ENCODE measurements at places on chromosomes 5 and 9.

DNA sequence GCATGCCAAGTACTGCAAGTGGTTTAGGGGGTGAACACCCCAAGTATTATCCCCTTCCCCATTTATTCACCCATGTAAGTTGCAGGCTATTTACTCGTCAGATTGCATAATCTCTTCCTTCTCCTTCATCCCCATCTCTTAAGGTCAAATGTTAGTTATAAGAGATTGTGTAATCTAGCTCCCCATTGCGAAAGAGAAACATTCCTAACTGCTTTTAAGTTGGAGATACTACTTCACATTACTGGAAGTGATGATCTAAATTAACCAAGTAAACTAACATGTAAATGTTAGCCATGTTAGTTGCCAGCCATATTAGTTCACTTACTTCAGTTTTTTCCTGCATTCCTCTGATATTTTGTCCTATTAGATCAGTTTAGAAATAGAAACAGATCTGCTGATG, 262.3 kb downstream of the TAF11L14 start:
- H3K4me3 ChIP-seq, result no peak overlapping the region
- H3K27me3 ChIP-seq, result no peaks in the 10 kb centered on the region
- H3K36me3 ChIP-seq, result no peaks in the 10 kb centered on the region
- H3K27ac ChIP-seq, result peak overlapping the region; percentile 89
- peak; percentile 35 for DNase-seq

DNA sequence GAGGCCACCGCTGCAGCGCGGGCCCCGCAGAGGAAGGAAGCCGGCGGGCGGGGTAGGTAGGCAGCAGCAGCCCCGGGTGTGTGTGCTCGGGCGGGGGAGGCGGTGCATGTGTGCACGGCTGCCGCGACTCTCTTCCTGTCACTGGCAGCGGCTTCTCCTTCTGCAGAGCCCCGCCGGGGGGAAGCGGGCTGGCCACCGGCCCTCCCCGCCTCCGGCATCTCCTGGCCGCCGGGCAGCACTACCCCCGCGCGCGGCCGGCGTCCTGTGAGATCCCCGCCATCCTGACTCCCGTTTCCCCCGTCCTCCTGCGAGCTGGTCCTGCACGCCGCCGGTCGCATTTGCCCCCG, 315 bp downstream of the PIK3R1 start:
- peak overlapping the region; percentile 87 for H3K27ac ChIP-seq
- H3K4me1 ChIP-seq, result peaks cover 2% of the 10 kb centered on the region
- H3K36me3 ChIP-seq, result no peaks in the 10 kb centered on the region

- peak; percentile 74 for DNase-seq
- no peaks in the 10 kb centered on the region for H3K27me3 ChIP-seq
- peaks cover 35% of the 10 kb centered on the region for H3K36me3 ChIP-seq
- peak within 1 kb of the TSS; percentile 99 for H3K27ac ChIP-seq
- peaks cover 39% of the 10 kb centered on the region for H3K4me1 ChIP-seq
- H3K4me3 ChIP-seq, result peak within 1 kb of the TSS; percentile 87
Measured at GRCh38 chr5:179820483-179821297, at the start of gene SQSTM1. Gene SQSTM1, plus strand, starts transcription at chr5:179820905. Its CDS starts 32 bp downstream, at chr5:179820937.

DNA sequence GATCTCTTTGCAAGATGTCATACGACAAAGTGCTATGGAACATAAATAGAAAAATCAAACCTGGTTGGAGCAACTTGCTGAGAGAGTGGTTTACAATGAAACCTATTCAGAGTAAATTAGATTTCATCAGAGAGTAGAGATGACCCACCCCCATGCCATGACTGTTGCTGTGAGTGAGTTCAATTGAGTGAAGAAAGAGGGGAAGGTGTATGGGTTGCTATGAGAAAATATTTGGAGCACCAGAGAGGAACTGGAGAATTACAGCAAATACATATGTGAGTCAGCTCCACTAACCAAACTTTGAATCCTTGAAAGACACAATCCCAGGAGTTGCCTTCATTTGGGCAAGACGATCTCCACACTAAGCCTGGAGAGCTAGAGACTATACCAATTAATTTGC, 217.2 kb downstream of the RFX3 start:
- H3K27ac ChIP-seq, result no peak overlapping the region
- peak; percentile 13 for DNase-seq
- no peaks in the 10 kb centered on the region for H3K36me3 ChIP-seq
- no peaks in the 10 kb centered on the region for H3K4me1 ChIP-seq
- no peaks in the 10 kb centered on the region for H3K27me3 ChIP-seq

DNA sequence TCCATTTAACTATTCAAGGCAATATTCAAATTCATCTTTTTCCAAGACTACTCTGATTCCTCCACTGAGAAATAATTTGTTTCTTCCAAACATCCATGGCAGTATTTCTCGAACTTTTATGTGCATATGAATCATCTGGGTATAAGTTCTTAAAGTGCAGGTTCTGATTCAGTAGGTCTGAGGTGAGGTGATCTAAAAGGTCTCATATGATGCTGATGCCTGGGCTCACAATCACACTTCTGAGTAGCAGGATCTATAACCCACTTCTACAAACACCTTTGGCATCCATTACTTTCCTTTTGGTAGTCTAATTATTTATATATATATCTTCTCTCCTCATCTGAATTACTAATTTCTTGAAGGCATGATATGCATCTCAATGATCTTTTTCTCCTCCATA, 7.2 kb downstream of the ERP44 start:
- H3K27ac ChIP-seq, result no peak overlapping the region
- H3K4me3 ChIP-seq, result no peak overlapping the region
- no peak for DNase-seq
- no peaks in the 10 kb centered on the region for H3K36me3 ChIP-seq

- H3K27me3 ChIP-seq, result no peaks in the 10 kb centered on the region
- peak; percentile 16 for DNase-seq
- H3K36me3 ChIP-seq, result no peaks in the 10 kb centered on the region
- H3K27ac ChIP-seq, result no peak overlapping the region
- H3K4me1 ChIP-seq, result no peaks in the 10 kb centered on the region
Measured at GRCh38 chr5:169988947-169989346, 8.7 kb upstream of the INSYN2B start.

DNA sequence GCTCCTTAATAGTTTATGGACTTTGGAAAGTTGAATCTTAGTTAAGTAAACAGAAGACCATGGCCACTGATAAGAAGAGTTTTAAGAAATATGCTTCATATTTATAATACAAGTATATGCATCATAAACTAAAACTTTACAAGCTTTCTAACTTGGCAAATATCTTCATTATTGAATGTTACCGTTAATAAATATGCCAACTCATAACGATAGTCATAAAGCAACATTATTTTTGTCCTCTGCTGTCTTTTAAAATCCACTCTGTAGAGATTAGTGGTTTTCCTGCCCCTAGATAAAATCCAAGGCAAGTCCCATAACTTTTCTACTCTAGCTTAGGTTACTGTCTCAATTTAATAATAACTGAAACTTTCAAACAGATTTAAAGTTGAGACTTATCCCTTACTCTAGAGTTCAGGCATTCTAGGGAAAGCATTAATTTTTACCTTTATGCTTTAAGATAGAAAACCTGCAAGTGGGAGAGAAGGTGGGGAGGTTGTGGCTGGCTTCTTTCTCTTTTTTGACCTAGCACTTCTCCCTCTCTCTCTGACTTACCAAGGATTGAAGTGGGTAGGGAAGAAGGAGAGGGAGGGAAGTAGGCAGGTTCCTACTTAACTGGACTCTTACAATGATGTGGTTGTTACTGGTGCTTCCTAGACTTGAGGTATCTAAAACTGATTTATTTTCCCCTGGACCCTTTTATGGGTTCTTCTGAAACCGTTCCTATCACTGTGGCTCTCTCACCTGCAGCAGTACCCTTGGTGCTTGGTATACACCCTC, 29.6 kb downstream of the RNF145 start:
- peak; percentile 22 for DNase-seq
- H3K4me3 ChIP-seq, result no peak overlapping the region
- peak overlapping the region; percentile 93 for H3K27ac ChIP-seq
- H3K4me1 ChIP-seq, result peaks cover 22% of the 10 kb centered on the region
- H3K36me3 ChIP-seq, result peaks cover 6% of the 10 kb centered on the region

- no peaks in the 10 kb centered on the region for H3K36me3 ChIP-seq
- H3K27ac ChIP-seq, result no peak overlapping the region
- no peak overlapping the region for H3K4me3 ChIP-seq
- no peak for DNase-seq
- peaks cover 2% of the 10 kb centered on the region for H3K27me3 ChIP-seq
- H3K4me1 ChIP-seq, result peaks cover 16% of the 10 kb centered on the region
Measured at GRCh38 chr5:135232958-135233357, 166.1 kb downstream of the MACROH2A1 start.

Measured in IMR-90 (cell line).